ENCODE measurements at places on chromosomes 6 and 20.
A peak's percentile ranks its signal among the peaks of the same experiment; 100 is the strongest.

DNA sequence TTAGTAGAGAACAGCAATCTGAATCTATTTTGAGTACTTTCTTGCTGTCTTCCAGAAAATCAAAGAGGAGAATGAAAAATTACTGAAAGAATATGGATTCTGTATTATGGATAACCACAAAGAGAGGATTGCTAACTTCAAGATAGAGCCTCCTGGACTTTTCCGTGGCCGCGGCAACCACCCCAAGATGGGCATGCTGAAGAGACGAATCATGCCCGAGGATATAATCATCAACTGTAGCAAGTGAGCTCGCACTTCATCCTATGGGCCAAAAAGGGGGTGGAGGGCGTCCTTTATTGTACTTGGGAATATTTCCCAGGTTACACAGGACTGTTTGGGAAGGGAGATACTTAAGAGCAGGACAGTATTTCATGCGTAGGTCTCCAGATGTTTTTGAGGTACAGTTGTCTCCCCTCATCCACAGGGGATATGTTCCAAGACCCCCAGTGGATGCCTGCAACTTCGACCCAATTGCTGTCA lies 37.3 kb upstream of the PLCG1 start:
- no peak for DNase-seq

DNA sequence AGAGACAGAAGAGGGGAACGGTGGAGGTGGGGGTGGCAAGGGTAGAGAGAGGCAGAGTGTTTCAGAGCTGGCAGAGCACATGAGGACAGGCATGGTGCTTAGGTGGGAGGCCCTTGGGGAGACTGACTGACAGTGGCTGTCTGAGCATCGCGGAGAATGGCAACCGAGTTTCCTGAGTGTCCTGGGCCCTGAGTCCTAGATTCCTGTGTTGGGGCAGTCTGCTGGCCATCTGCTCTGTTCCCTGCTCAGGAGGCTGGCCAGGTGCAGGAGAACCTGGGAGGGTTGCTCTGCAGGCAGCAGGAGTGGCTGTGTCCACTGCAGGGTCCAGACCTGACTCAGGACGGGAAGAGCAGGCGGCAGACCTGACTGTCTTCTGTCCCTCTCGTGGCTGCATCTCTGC lies 248.9 kb downstream of the LRFN2 start:
- no peak for DNase-seq

GRCh38 chr20:19275038-19275629 lies 62.7 kb downstream of the SLC24A3 start:
- DNase-seq, result no peak

- DNase-seq, result no peak
These were observed 17.3 kb upstream of the FRMD1 start for GRCh38 chr6:168096271-168096764.

- DNase-seq, result no peak
These were observed 31.0 kb downstream of the PRDM13 start for GRCh38 chr6:99637629-99638028.

- no peak for DNase-seq
These were observed 543.6 kb upstream of the CITED2 start for GRCh38 chr6:139917951-139918630.

DNA sequence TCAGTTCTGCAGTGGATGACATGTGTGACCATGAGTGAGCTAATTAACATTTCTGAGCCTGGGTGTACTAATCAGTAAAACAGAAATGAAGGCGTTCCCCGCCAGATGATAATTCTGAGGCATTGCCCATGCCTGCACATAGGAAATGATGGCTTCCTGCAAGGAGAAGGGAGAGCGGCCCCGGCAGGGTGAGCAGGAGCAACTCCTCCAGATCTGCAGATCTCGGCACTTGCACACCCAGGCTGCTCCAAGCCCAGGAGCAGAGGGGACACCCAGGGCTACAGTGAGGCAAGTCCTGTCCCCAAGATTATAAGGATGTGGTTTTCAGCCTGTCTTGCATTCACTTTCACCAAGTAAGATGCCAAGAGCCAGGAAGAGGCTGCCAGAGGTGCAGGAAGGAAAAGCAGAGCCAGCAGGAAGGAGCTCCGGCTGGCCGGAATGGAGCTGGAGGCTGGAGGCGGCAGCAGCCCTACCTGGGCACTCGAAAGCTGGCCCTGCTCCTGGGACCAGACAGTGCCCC lies 177.5 kb upstream of the CST7 start:
- DNase-seq, result no peak

- DNase-seq, result no peak
These were observed 40.5 kb downstream of the ZHX3 start for GRCh38 chr20:41277049-41277448.

GRCh38 chr6:41997456-41997855 lies 52.9 kb upstream of the TAF8 start:
- DNase-seq, result no peak

DNA sequence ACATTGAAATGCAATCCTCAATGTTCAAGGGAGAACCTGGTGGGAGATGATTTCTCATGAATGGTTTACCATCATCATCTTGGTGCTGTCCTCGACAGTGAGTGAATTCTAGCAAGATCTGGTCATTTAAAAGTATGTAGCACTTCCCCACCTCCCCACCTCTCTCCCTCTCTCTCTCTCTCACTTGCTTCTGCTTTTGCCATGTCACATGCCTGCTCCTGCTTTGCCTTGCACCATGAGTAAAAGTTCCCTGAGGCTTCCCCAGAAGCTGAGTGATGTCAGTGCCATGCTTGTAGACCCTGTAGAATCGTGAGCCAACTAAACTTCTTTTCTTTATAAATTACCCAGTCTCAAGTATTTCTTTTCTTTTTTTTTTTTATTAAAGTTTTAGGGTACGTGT lies 60.5 kb downstream of the DST start:
- no peak for DNase-seq

- no peak for DNase-seq
These were observed 23.5 kb downstream of the AMD1 start for GRCh38 chr6:110898111-110898510.

DNA sequence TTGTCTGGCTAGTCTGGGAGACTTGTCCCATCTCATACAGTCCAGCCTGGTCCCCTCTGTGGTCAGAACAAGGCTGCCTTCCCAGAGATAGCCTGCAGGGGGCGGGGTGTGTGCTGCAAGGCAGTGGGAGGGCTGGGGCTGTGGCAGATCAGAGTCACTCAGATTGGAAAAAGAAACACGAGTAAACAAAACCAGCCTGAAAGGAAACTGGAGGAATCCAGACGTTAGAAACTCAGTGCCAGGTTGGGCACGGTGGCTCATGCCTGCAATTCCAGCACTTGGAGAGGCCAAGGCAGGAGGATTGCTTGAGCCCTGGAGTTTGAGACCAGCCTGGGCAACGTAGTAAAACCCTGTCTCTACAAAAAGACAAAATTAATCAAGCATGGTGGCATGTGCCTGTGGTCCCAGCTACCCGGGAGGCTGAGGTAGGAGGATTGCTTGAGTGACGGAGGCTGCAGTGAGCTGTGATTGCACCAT lies 20.2 kb downstream of the LEMD2 start:
- peak; percentile 74 for DNase-seq

GRCh38 chr6:165232731-165233488 lies 76.5 kb downstream of the C6orf118 start:
- DNase-seq, result no peak

GRCh38 chr6:87791029-87791428 lies 89.0 kb upstream of the AKIRIN2 start:
- DNase-seq, result no peak

DNA sequence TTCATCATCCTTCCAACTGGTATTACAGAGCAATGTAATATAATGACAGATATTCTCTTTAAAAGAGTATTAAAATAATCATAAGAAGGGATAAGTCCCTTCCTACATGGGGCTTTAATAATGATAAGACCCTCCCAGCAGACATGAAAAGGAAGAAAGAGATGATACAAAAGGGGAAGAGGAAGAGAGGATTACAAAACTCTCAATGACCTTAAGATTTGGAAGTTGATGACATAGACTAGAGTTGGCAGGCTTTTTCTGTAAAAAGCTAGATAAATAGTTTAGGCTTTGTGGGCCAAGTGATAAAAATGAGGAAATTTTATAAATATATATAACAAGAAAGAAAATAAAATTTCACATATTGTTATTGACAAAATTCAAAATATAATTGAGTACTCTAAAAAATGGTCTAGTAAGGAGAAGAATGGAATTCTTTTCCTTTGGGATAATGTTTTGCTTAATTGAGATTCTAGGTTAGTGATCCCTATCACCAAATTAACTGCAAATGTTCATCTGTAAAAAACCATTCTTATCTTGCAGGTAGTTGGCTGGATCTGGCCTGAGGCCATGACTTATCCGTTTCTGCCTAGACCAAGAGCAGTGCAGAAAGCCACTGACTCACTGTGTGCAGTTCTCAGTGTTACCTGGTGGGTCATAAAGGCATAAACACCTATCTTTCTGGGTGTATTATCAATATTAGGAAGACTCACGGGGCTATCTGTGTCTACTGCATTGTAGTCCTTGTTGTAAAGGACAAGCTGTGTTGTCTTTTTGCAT lies 11.0 kb downstream of the RIPOR2 start:
- peak; percentile 56 for DNase-seq

GRCh38 chr6:128063850-128064539 lies 163.1 kb upstream of the THEMIS start:
- DNase-seq, result no peak

- DNase-seq, result no peak
These were observed 67.4 kb downstream of the AIG1 start for GRCh38 chr6:143127941-143128680.

GRCh38 chr6:48476257-48476656 lies 365.3 kb upstream of the PTCHD4 start:
- no peak for DNase-seq

DNA sequence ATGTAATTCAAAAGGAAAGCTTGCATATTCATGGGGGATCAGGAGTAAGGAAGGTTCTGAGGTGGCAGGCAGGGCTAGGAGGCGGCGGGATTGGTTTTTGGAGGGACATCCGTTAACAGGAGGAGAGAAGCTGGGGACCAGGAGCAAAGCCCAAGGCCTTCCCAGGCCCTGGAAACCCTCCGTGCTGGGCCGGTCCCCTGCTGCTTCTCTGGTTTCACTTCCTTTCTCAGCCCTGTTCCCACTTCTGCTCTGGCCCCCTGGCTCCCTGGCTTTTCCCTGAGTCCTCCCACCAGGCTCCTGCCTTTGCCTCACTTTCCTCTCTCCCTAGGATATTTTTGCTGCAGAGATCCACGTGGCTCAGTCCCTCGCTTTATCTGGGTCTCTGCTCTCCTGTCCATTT lies 26.4 kb upstream of the SALL4 start:
- DNase-seq, result no peak

DNA sequence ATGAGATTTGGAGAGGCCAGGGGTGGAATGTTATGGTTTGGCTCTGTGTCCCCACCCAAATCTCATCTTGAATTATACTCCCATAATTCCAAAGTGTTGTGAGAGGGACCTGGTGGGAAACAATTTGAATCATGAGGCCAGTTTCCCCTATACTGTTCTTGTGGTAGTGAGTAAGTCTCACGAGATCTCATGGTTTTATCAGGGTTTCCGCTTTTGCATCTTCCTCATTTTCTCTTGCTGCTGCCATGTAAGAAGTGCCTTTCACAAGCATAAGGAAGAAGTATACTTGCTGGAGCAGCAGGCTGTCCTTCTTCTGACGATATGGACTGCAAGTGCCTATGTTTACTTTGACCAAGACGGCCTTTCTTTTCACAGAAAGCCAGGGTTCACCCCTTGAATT lies 270.5 kb downstream of the ESR1 start:
- no peak for DNase-seq

DNA sequence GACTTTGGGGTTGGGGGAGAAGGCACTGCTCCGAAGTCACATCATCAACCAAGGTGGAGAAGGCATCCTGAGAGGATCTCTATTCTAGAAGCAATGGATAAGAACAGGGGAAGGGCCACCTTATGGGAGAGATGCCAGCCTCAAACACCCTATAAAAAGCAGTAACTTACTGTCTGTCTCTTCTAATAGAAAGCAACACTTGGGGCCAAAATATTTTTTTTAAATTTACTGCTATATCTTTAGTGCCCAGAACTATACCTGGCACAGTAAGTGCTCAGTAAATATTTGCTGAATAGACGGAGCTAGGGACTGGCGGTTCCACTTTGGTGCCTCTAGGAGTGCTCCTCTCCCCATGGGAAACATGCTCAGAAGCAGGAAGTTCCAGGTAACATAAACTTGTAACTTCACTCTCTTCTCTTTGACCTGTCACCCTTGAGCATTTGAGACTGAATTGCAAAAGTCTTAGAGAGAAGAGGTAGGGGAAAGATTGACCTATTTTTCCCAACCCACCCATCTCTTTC lies 807 bp upstream of the OTOR start:
- no peak for DNase-seq

- DNase-seq, result no peak
These were observed 338.5 kb downstream of the HACE1 start for GRCh38 chr6:104521176-104521575.
